Fibroblast of mammary gland (primary cell): ENCODE measurements at places on chromosomes 1 and 21.

DNA sequence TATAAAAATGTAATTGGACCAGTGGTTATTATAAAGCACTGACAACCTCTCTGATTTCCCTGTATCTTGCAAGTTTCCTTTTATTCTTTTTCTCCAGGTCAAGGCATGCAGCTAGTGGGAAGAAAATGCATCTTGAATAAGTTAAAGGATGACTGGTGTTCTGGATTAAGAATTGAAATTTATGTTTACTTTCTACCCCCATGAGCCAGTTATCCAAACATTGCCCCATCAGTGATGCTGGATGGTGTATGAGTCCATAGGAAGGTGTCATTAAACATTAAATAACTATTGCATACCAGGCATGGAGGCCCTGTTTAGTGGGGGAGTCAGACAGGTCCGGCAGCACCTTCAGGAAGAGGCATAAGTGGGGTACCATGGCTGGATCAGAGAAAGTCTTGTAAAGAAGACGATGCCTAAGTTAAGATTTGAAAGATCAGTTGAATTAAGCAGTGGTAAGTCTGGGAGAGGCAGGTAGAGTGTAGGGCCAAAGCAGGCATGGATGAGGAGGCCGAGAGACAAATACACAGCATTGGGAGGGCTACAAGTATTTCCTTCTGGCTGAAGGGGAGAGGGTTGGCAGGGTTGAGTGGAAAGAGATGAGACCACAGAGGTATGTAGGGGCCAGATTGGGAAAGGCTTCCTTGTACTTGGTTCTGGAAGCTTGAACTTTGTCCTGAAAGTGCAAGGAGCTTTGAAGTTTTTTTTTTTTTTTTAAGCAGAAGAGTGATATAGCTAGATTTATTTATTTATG is 5.7 kb downstream of the SZRD1 start:
- no peak for DNase-seq

DNA sequence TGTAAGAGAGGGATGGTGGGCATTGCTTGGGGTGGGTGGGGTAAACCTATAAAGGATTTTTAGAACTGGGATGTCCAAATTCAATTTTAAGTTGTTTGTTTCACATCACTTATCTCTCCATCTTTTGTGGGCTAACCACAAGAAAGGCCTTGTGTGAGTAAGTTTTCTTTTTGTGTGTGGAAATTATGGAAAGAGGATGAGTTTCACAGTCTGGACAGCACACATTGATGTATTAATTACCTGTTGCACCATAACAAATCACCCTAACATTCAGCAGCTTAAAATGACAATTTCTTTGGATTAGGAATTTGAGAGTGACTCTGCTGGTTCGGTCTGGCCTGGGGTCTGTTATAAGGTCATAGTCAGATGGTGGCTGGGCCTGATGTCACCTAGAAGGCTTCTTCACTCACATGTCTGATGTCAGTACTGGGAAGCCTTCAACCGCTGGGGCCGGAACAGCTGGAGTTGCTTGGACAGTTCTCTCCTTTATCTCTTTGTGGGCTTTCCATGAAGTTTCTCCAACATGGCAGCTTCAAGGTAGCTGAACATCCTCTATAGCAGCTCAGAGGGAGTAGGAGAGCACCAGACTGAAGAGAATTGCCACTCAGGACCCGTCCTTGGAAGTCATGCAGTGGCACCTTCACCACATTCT is 2.0 kb upstream of the COL9A2 start:
- DNase-seq, result no peak

DNA sequence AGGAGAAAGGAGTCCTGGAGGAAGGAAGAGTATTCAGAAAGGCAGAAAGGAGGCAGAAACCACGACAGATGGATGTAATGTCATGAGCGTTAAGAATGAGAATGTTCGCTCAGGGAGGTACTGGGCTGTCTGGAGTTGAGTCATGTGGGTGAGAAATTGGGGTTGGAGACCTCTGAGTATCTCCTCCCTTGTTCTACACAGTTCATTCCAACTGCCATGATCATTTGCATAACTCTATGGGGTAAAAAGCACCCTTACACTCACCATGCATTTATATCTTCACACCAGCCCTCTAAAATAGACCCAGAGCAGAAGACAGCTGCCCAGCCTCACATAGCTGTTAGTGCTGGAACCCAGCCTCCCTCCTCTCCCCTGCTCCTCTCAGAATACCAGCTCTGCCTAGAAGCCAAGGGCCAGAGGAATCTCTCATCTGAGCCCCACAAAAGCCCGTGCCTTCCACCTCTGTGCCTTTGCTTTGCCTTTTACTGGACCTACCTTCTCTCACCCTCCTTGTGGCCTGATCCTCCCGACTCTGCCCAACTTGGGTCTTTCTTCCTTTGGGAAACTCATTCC is 85.2 kb downstream of the BEND5 start:
- DNase-seq, result peak; percentile 16

DNA sequence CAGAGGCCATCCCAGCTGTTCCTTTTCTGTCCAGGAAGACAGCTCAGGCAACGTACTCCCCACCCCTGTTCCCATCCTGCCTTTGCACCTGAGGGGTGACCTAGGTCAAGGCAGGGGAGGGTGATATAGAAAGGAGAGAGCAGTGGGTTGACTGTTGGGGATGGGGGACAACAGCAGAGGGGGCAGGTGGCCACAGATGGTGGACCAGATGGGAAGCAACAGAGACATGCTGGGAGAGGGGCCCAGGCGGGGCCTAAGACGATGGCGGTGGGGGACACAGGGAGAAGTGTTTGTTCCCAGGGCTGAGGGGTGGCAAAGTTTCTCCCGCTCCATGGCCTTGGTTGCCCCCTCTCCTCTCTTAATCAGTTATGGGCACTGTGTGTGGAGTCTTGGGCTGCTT is 6.3 kb downstream of the CELSR2 start:
- no peak for DNase-seq

DNA sequence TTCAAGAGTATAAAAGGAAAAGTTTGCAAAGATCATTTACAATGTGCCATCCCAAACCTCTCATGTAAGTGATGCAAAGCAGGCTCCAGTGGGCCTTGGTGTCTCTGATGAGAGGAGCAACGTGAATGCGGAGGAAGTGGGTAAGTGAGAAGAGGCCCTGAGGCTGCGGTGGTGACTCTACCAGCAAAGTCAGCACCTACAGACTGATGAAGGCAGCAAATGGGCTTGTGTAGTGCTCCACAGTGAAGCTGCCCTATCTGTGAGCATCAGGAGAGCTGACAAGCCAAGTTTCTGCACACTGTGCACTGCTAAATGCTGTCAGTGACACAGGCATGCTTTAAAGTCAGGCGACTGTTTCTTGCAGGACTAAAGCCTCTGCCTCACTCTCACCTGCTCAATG is 15.6 kb upstream of the RAP1A start:
- DNase-seq, result no peak
